SJSA1 (cell line): ENCODE measurements at places on chromosomes 6 and 20. TPM values are rescaled to one million over a fixed set of nuclear protein-coding genes. Genes with fewer than 3 reads are reported as not detected.

TREM1 gene
- total RNA-seq: not detected in 2 replicates

- no peaks in the 10 kb centered on the region for H3K36me3 ChIP-seq
- no peaks in the 10 kb centered on the region for H3K4me1 ChIP-seq
- no peak overlapping the region for H3K4me3 ChIP-seq
- DNase-seq: no peak
Measured at GRCh38 chr6:29537714-29538403, 21.7 kb downstream of the UBD start.

DNA sequence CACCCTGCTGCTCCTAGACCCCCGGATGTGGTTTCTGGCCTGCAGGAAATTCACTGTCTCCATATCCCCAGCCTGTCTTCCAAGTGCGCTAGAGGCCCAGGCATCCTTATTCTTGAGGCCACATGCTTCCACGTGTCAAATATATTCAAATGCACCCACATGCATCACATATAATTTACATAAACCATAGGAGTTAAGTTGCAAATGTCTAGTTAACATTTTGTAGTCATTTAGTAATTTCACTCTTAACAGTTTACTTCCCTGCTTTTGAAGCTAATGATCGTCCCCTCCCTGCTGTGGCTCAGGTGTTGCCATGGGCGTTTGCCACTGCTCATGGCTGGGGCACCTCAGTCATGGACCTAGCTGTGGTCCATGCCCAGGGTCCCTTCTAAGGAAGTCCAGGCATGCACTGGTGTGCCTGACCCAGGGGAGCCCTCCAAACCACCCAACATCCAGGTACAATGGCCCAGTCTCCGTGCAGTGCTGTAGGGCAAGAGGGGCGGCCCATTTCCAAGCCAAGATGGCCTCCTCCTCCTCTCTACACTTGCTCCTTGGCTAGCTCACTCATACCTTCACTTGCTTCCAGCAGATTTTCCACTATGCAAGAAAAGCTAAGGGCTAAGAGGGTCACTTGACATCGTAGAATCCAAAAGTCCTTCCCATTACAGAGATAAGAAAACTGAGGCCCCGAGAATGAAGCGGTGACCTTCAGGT is 42.4 kb downstream of the FGD2 start:
- no peak for DNase-seq
- no peak overlapping the region for H3K27ac ChIP-seq
- H3K36me3 ChIP-seq: no peaks in the 10 kb centered on the region

GRCh38 chr6:40299681-40300080 is 287.5 kb downstream of the LRFN2 start:
- H3K4me1 ChIP-seq: no peaks in the 10 kb centered on the region
- H3K27ac ChIP-seq: no peak overlapping the region
- no peaks in the 10 kb centered on the region for H3K27me3 ChIP-seq
- no peaks in the 10 kb centered on the region for H3K36me3 ChIP-seq
